ENCODE measurements at places on chromosomes 2 and 18. TPM values are rescaled to one million over a fixed set of nuclear protein-coding genes. Genes with fewer than 3 reads are reported as not detected.

CNRIP1 gene
- 40.1 TPM for total RNA-seq

CFAP221 gene
- not detected for total RNA-seq

SF3B6 gene
- 98.3 TPM for total RNA-seq

RMC1 gene
- total RNA-seq, result 23.7 TPM

MPP4 gene
- total RNA-seq, result 2.6 TPM

CERKL gene
- under 0.01 TPM for total RNA-seq

RAX gene
- not detected for total RNA-seq

RESP18 gene
- total RNA-seq, result not detected

LBX2 gene
- total RNA-seq, result 3.3 TPM

AKAIN1 gene
- not detected for total RNA-seq

EMILIN1 gene
- 51.6 TPM for total RNA-seq

VAMP5 gene
- total RNA-seq, result 25.0 TPM

LCT gene
- not detected for total RNA-seq

RUFY4 gene
- not detected for total RNA-seq

IL1A gene
- total RNA-seq, result not detected

FAP gene
- 134 TPM for total RNA-seq

LIMS2 gene
- total RNA-seq, result 0.78 TPM

NPAS2 gene
- 12.9 TPM for total RNA-seq

BOLL gene
- total RNA-seq, result not detected

CHST10 gene
- total RNA-seq, result 4.8 TPM

REG1B gene
- not detected for total RNA-seq

BIN1 gene
- 88.9 TPM for total RNA-seq

ATOH8 gene
- total RNA-seq, result 5.5 TPM

FAM117B gene
- total RNA-seq, result 1.1 TPM

SERPINB2 gene
- 3.5 TPM for total RNA-seq

CDH19 gene
- total RNA-seq, result not detected

PSTPIP2 gene
- 3.5 TPM for total RNA-seq

C2orf92 gene
- 4.7 TPM for total RNA-seq

ASB18 gene
- not detected for total RNA-seq

ST8SIA5 gene
- total RNA-seq, result under 0.01 TPM

CHRNG gene
- not detected for total RNA-seq

MARCO gene
- under 0.01 TPM for total RNA-seq

ZNF396 gene
- 0.37 TPM for total RNA-seq

MAP3K2 gene
- 19.8 TPM for total RNA-seq

ANKRD30BL gene
- not detected for total RNA-seq

GPBAR1 gene
- total RNA-seq, result 0.20 TPM

YIPF4 gene
- 11.5 TPM for total RNA-seq

UGT1A6 gene
- not detected for total RNA-seq

KYNU gene
- total RNA-seq, result 15.2 TPM

CROCC2 gene
- total RNA-seq, result 0.20 TPM

RAPGEF4 gene
- total RNA-seq, result under 0.01 TPM

ZEB2 gene
- 79.4 TPM for total RNA-seq

DLGAP1 gene
- 1.5 TPM for total RNA-seq

LIMS3 gene
- 0.20 TPM for total RNA-seq

KCNG3 gene
- not detected for total RNA-seq

CAPN14 gene
- total RNA-seq, result under 0.01 TPM

IL37 gene
- total RNA-seq, result not detected

CIB4 gene
- total RNA-seq, result not detected

MC5R gene
- not detected for total RNA-seq

SNORC gene
- 0.98 TPM for total RNA-seq

ABCB11 gene
- not detected for total RNA-seq

MOGAT1 gene
- total RNA-seq, result not detected
